Fibroblast of skin of scalp (primary cell): ENCODE measurements at places on chromosomes 4 and X.

- peak; percentile 5 for DNase-seq
Observed at GRCh38 chr4:13289391-13289790, 194.7 kb downstream of the RAB28 start.

DNA sequence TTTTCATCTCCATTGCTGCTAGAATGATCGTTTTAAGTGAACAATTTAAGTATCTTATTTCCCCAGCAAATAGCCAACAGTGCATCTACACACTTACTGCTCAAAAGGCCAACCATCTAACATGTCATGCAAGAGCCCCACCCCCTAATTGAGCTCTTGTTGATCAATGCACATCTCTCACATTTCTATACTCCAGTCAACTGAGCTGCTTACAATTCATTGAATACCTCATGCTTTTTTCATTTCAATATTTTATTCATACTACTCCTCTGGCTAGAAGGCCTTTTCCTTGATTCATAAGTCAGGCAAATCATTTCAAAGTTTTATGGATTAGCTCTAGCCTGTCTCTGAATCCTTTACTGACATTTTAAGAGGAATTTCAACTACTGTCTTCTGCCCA, 79.0 kb upstream of the WDR17 start:
- DNase-seq: no peak

GRCh38 chrX:22634751-22635150, 362.0 kb downstream of the CBLL2 start:
- DNase-seq: peak; percentile 66

DNA sequence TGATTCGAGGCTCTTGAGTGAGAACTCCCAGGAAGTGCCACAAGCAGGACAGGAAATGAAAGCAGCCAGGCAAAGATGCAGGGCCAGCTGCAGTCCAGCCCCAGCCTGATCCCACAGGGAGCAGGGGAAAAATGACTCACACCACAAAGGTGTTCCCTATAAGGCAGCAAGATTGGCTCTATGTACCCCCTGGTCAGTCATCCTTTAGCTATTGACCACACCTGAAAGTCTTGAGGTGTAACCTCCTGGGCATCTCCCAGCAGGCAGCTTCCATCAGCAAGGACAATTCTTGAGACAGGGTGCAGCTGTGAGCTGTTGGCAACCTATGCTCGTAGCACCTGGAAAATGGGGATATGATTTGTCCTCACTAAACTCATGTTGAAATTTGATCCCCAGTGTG, 27.9 kb upstream of the EXOC1L start:
- DNase-seq: peak; percentile 5

GRCh38 chr4:55921093-55921492, 27.7 kb upstream of the CEP135 start:
- DNase-seq: no peak

DNA sequence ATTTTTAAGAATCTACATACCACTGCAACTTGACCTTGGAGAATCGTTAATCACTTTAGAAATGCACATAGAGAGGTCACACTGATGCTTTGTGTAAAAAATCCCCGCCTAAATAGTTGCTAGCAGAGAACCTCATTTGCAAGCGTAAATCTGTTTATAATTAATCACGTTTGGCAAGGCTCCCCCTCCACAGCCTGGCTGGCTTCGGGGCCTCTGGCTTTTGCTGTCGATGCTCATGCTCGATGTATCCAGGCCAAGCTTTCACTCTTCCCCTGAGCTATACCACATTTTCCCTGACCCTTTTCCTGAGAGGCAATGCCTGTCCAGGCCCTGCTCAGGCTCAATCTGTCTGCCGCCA, 23.4 kb downstream of the CYTL1 start:
- DNase-seq: peak; percentile 35

GRCh38 chrX:44291468-44292092, 51.9 kb downstream of the EFHC2 start:
- DNase-seq: no peak

- DNase-seq: peak; percentile 75
Observed at GRCh38 chrX:129925305-129926092, 19.5 kb downstream of the UTP14A start.

GRCh38 chr4:121817006-121817405, 6.7 kb downstream of the CCNA2 start:
- no peak for DNase-seq

GRCh38 chr4:153064571-153064970, 128.4 kb downstream of the FHDC1 start:
- DNase-seq: no peak

GRCh38 chr4:75232546-75232945, 281.7 kb downstream of the RCHY1 start:
- no peak for DNase-seq

DNA sequence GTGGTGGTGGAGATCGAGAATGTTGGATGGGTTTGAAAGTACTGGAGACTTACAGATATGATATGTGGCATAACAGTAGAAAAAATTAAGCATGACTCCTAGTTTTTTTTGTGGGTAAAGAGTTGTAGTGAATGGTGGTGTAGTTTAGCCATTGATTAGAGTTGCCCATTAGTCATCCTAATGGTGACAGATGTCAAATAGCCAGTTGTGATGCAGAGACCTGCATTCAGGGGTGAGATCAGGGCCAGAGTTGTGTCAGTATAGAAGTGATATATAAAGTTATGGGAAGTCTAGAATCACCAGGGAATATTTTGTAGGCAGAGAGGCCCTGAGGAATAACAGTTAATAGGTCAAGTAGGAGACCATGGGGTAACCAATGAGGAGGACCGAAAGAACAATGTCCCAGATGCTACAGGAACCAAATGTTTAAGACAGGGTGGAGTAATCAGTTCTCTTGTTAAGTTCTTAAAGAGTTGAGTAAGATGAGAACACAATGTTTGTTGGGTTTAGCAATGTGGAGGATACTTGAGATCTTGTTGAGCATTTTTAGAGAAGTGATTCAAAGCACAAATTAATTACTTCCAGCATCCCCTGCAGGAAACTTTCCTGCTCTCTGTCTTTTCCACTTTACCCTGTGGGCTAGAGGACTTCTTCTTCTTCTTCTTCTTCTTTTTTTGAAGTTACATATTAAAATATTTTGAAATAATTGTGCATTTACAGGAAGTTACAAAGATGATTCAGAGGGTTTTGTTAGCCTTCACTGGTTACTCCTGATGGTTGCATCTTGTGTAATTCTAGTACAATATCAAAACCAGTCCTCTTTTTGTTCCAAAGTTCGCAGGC, 13.3 kb downstream of the SGMS2 start:
- DNase-seq: peak; percentile 31

DNA sequence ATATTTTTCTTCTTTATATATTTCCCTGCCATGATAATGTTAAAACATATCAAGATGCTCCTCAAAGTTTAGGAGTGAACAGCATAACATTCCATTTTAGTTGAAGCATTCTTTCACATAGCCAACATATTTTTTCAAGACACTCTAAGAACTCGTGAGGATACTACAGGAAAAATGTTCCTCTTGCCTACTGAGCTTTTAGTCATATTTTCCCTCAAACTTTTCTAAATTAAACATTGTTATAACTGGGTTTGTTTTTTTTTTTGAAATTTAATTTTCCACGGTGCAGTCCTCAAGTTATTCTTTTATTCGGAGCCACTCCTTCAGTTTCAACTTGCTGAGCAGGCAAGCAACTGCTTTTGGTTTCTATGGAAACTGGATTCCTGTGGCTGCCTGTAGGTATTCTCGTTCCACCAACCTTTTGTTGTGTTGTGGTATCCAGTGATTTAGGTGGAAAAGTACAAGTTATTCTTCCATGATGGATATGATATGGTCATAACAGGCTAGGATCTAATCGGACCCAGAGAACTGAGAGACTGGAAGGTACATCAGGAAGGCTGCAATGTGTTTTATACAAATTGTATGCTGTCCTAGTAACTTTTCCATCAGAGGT, 248.0 kb downstream of the TRIML1 start:
- peak; percentile 72 for DNase-seq

GRCh38 chr4:7647600-7648543, 213.1 kb upstream of the PSAPL1 start:
- peak; percentile 46 for DNase-seq

GRCh38 chrX:103344606-103345005, 11.7 kb upstream of the TCEAL9 start:
- no peak for DNase-seq

GRCh38 chrX:154019061-154019621, 561 bp downstream of the IRAK1 start:
- no peak for DNase-seq

- no peak for DNase-seq
Observed at GRCh38 chrX:116449156-116449555, 12.8 kb downstream of the SLC6A14 start.

DNA sequence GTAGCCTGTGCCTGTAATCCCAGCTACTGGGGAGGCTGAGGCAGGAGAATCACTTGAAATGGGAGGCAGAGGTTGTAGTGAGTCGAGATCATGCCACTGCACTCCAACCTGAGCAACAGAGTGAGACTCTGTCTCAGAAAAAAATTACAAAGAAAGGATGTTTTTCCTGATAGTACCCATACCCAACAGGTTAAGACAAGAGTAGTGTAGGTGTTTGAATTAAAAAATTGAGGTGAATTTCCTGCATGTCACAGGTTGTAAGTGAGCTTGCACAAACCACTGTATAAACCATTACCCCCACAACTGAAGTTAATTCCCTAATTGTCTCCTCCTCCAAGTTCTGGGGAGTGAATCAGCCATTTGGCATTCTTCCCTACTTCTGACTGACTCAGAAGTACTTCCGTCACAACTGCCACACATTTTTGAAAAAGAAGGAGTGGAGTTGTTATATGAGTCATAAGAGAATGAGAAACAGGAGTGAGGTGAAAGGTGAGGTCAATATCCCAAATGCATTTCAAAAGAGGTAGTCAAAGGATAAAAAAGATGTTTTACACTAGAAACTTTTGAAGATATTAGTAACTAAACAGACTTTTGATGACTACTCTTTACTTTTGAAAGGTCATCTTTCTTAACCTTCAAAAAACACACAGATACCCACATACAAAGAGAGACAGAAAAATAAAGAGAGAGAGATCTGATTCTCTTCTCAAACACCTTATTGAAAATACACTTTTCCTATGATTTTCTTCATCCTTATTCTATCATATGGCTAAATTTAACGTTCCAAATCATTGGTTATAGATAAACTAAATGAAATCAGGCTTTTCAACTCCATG, 134.5 kb downstream of the BTC start:
- peak; percentile 97 for DNase-seq

- DNase-seq: no peak
Observed at GRCh38 chr4:173242466-173243250, 74.0 kb downstream of the GALNT7 start.

DNA sequence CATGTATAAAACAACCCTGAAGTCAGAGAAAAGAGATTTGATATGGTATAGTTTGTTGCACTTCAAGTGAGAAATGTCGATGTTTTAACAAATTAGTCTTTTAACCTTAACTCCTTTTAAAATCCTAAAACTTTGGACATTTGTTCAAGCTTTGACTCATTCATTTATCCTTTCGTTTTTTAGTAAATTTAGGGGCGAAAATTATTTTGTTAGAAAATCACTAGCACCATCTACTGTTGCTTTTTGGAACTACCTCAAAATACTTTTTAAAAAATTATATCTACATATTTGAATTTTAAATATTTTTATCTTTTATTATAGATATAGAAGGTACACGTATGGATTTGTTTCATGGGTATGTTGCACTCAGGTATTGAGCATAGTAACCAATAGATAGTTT, 165.1 kb upstream of the POF1B start:
- peak; percentile 0 for DNase-seq
